Fibroblast of villous mesenchyme (primary cell): ENCODE measurements at places on chromosomes 13 and 19.

DNA sequence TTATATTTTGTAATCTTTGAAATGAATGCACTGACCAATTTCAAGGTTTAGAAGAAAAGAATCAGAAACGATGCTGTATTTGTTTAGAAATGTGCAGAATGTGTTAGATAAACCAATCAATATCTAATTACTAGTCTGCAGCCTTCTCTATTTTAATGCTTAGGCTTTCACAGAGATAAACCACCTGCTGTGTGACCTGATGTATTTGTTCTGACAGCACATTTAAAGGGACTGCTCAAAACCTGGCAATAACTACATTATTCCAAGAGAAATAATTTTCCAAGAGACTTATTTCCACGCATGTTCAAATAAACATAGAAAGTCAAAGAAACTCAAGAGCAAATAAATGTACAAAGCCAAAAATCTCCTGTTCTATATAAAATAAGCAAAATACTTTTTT, 641.6 kb upstream of the PCDH20 start:
- DNase-seq = no peak

GRCh38 chr19:6738787-6739389, 592 bp upstream of the TRIP10 start:
- DNase-seq = no peak

DNA sequence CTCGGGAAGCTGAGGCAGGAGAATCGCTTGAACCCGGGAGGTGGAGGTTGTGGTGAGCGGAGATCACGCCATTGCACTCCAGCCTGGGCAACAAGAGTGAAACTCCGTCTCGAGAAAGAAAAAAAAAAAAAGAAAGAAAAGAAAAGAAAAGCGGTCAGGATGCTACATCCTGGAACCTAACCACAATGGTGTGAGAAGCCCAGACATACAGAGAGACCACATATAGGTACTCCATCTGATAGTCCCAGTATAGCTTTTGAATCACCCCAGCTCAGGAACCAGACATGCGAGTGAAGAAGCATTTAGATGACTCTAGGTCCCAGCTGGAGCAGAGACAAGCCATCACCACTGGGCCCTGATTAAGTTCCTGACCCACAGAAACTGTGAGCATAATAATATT, 3.2 kb downstream of the IFNL1 start:
- DNase-seq = no peak

DNA sequence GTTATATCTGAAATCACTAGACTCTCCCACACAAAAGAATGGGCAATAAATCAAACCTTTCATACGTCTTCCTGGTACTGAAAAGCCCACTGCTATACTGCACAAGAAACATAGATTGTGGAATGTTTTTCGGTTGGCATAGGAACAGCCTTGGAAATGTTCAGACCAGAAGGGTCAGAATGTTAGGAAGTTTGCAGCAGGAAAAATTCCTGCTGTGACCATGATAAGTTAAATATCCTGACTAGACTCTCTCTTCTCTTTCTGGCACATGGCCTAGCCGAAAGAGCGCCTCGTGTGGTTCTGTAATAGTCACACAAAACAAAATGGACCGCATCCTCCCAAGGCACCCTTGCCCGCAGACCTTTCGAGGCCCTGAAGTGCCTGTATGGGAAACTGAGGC, 427.2 kb downstream of the COG6 start:
- peak; percentile 58 for DNase-seq

GRCh38 chr19:15108145-15108844, 1.1 kb downstream of the SYDE1 start:
- peak; percentile 21 for DNase-seq

- DNase-seq = no peak
These were observed 39.1 kb downstream of the DOCK9 start for GRCh38 chr13:98938801-98939200.

GRCh38 chr13:21531455-21531854, 72.4 kb upstream of the ZDHHC20 start:
- DNase-seq = no peak
